ENCODE measurements at places on chromosomes 3 and 15.

DNA sequence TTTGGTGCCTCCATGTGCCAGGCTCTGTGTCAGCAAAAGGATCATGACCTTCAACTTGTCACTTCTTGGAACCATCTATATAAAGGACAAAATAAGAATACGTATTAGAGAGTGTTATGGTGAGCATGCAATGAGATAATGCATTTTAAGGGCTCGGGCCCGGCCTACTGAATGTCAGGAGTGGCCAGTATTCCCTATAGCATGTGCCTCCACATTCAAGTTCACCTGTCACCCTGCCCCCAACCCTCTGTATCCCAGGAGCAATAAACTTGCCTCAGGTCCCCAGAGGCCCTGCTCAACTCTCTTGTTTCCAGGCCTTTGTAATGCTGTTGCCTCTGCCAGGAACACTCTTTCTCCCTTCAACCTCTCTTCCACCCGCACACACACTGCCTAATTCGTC lies 90.2 kb upstream of the SLC6A11 start:
- no peak for DNase-seq

DNA sequence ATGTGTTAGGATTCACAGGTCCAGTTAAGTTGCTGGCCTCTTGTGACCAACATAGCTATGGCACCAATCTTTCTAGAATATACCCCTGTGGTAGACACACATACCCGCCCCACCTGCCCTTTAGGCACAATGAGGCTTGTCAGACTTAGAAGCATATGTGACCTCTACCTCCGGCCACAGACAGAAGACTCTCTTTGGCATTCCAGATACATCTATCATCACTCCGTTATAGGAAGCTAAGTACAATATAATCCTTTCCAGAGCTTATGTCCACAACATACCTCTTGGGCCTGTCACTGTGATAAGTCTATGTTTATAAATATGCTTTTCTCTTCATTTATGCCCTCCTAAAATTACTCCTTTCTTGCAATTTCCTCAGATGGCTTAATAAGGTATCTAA lies 39.8 kb downstream of the CD47 start:
- no peak for DNase-seq

- DNase-seq: no peak
These were observed 22.3 kb downstream of the IL5RA start for GRCh38 chr3:3087716-3088465.

DNA sequence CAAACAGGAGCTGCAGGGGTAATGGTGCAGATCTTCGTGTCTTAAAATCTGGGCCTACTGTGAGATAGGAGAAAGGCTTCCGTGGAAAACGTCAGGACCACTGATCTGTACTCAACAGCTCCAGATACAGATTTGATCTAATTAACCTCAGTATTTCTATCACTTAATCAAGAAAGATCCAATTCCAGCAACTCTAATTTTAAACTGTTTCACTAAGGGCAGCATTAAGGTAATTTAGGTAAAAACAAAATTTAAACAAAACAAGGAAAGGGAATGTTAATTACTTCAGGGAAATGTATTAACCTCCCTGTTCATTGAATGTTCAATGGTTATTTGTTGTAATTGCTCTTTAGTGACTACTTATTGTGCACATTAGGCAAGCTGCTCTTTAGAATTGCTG lies 26.4 kb upstream of the TTC14 start:
- DNase-seq: no peak

- DNase-seq: no peak
These were observed 388.0 kb downstream of the FOXP1 start for GRCh38 chr3:71195492-71195891.
